ENCODE measurements at places on chromosomes 12 and 14. TPM values are rescaled to one million over a fixed set of nuclear protein-coding genes. Genes with fewer than 3 reads are reported as not detected.

RNASE1 gene
- not detected for total RNA-seq

ARHGAP9 gene
- total RNA-seq = 363 TPM

ZNF385A gene
- total RNA-seq = 0.30 TPM

IKBIP gene
- total RNA-seq = 28.9 TPM

CNTN1 gene
- total RNA-seq = not detected

DIO2 gene
- not detected for total RNA-seq

RBMS2 gene
- total RNA-seq = 9.3 TPM

REC8 gene
- 52.9 TPM for total RNA-seq

SRSF5 gene
- total RNA-seq = 407 TPM

TAOK3 gene
- total RNA-seq = 60.5 TPM

LHX5 gene
- not detected for total RNA-seq

PAH gene
- not detected for total RNA-seq

NR1H4 gene
- not detected for total RNA-seq

JAG2 gene
- 0.76 TPM for total RNA-seq

GNPTAB gene
- 111 TPM for total RNA-seq

NEUROD4 gene
- total RNA-seq = not detected
